ENCODE measurements at places on chromosomes 6 and 20.

DNA sequence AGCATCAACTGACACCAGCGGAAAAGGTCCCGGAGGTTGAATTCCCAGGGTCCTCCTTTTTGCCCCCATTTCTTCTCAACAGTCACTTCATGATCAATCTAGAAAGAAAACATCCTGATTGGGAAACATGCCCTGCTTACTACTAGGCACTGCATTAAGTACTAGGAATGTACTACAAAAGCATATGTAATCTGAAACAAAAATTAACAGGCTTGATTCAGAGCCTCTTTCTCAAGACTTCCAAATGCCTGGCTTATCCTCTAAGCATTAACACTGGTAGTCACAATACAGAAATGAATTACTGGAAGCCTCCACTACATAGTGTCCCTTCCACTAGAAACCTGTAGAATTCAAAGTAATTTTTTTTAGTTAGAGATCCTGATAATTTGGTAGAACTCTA is 84.5 kb upstream of the LYRM2 start:
- DNase-seq = no peak

- DNase-seq = no peak
Observed at GRCh38 chr6:169339731-169340309, 86.2 kb upstream of the THBS2 start.

- peak; percentile 46 for DNase-seq
Observed at GRCh38 chr6:30885999-30886896, 1.9 kb downstream of the DDR1 start.

DNA sequence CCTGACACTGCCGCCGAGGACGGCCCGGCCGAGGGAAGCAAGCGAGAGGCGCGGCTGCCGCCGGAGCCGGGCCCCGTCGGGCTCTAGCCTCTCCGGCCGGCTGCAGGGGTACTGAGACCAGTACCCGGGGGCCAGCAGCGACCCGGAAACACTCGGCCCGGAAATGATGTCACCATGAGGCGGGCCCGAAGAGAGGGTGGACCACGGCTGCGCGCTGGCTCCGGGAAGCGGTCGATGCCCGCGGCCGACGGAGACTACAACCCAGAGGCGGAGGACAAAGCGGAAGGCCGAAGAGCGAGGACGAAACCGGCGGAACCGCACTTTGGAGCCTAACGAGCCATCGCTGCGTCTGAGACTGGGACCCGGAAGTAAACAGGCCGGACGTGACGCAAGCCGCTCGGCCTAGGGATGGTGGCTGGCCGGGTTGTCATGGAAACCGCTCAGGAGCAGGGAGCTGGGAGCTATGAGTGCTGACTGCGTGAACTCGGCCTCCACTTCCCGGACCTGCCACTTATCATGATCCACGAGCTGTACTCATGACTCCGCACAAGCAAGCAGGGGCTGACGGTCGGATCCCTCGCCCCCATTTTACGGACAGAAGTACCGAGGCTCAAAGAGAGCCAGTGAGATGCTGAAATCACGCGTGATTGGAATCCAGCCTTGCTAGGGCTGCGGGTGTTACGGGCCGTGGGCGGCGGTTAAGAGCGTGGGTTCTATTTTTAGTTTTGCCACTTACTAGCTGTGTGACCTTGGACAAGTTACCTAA is at the start of gene SPATA2:
TSS of gene SPATA2 (minus strand) at position 150 of the 766 bp plus-strand sequence. CDS start 7,039 bp downstream, outside the sequence.
- DNase-seq = peak; percentile 97

DNA sequence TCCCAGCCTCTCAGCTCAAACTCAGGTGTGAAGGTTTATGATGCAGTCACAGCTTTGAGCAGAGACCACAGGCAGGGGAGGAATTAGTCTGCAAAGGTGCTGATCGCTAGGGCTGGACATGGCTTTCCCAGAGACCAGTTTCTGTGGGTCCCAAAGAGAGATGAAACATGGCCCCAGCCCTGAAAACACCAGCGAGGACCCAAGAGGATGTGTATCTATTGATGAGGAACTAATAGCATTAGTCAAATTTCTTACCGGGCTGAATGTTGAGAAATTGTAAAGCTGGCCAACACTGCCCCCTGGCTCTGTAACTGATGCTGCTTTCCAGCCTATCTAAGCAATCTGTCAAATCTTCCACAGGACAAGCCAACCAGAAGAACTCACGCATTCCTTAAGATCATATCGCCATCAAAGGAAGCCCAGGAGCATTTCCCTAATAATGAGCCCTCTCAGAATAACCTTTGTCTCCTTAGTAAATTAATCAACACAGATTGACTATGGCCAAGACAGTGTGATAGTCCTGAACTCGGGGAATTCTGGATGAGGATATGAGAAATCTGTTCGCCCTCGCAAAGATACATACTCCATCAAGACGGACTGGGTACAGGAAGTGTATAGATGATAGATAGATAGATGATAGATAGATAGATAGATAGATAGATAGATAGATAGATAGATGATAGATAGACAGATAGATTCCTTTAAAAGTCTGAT is 7.8 kb upstream of the ACSS1 start:
- peak; percentile 56 for DNase-seq

DNA sequence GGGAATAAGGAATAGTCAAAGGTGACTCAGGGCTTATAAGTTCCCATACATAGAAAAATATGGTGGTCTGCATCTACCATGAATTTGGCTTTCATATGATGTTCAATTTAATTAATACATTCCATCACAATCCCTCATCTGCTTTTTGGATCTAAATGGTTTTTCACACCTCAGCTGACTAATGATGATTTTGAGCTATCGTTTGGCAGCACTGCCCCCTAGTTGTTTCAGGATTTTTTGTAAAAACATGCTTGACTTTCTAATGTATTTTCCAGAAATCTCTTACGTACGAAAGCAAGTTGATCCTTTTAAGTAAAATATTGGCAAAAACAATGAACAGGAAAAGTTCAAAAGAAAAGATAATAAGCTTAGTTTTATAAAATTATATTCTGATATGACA is 408.6 kb upstream of the ADGRB3 start:
- DNase-seq = no peak

DNA sequence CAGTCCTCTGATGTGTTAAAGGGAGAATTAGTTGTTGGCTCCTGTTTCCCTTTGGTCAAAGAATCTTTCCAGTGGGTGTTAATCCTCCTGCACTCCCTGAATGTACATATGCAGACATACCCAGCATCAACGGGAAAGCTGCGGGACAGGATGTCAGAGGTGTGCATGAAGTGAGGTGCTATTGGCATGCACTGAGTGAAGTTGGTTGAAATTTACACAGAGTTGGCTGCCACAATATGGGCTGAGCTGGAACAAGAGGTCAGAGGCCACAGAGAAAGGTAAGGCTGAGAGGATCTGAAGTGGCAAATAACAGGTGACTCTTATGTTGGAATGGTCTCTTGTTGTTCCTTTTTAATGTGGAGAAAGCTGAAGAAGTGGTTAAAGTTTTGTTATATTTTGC is 82.7 kb upstream of the AKIRIN2 start:
- no peak for DNase-seq

GRCh38 chr6:50706575-50706974 is 6.8 kb upstream of the TFAP2D start:
- DNase-seq = no peak

- DNase-seq = no peak
Observed at GRCh38 chr6:104010897-104011296, 848.8 kb downstream of the HACE1 start.

DNA sequence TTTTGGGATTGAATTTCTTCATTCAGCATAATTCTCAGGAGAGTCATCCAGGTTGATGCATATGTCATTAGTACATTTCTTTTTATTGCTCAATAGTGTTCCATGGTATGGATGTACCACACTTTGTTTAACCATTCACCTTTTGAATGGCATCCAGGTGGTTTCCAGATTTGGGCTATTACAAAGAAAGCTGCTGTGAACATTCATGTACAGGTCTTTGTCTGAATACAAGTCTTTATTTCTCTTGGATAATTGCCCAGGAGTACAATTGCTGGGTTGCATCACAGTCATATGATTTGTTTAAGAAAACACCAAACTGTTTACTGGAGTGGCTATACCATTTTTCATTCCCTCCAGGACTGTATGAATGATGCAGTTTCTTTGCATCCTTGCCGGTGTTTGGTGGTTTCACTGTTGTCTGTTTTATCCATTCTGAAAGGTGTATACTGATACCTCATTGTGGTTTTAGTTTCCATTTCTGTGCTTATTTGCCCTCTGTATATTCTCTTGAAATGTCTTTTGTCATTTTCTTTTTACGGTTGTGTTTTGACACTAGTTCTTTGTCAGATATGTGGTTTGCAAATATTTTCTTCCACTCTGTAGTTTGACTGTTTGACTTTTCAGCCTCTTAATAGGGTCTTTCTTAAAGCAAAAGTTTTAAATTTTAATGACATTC is 8.8 kb downstream of the CDKAL1 start:
- DNase-seq = peak; percentile 35

DNA sequence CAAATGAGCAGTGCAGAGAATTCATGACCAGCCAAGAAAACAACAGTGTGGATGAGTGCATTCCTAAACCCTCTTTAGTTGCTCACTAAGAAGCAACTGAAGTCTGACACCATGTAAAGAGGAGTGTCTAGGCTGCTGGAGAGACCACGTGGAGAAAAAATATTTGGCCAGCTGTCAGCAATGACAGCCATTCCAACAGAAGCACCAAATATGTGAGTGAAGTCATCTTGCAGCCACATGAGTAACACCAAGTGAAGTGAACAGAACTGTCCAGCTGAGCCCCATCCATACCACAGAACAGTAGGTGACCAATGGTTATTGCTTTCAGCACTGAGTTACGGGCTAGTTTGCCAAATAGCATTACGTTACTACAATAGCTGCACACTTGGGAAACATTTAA is 89.4 kb downstream of the TBXT start:
- no peak for DNase-seq

DNA sequence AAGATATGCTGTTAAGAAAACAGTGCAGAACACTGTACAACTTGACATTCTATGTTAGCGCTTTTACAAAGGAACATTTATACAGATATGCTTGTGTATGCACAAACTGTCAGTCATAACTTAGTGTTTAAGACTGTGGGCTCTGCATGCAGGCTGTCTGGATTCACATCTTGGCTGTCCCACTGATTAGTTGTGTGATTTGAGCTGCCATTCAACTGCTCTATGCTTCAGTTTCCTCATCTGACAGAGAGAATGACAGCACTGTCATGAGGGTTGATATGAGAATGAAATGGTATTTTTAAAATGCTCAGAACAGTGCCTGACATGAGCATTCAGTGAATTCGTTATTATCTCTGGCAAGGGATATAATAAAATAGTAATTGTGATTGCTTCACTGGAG is 8.7 kb downstream of the SLC25A27 start:
- no peak for DNase-seq

GRCh38 chr20:58482416-58482815 is 32.8 kb downstream of the APCDD1L start:
- DNase-seq = no peak

- DNase-seq = no peak
Observed at GRCh38 chr6:41201764-41202173, 820 bp upstream of the TREML2 start.

DNA sequence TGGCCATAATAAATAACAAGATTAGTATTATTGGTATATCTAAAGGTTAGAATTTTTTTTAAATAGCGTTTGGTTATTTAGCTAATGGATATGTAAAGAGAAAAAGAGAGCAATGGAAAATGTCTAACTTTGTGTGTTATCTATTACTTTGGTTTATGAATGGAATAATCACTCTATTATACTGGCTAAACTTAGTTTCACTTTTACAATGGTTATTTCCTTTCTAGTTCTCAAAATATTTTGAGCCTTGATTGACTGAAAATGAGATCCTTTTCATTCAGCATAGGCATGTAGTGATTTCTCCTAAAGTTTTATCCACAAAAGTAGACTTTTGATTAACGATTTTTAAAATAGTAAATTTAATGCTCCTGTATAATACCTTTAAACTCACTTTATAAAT is 51.6 kb upstream of the MLIP start:
- DNase-seq = no peak

DNA sequence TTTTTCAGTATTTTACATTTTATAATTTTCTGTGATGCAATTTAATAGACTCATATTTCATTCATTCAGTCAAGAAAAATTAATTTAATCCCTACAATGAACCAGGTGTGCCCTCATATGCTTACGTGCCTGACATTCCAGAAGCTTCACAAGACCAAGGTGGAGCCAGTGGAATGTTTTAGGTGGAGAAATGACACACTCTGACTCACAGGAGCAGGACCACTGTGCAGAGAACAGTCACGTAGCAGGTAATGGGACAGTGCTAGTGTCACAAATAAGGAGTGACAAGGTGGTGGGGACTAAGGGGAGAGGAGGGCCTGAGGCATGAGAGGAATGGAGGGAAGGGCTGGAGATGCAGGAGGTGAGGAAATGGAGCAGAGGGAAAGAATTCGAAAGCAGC is 37.0 kb upstream of the HLA-G start:
- DNase-seq = no peak

- no peak for DNase-seq
Observed at GRCh38 chr6:157226026-157226625, 97.2 kb downstream of the TMEM242 start.

DNA sequence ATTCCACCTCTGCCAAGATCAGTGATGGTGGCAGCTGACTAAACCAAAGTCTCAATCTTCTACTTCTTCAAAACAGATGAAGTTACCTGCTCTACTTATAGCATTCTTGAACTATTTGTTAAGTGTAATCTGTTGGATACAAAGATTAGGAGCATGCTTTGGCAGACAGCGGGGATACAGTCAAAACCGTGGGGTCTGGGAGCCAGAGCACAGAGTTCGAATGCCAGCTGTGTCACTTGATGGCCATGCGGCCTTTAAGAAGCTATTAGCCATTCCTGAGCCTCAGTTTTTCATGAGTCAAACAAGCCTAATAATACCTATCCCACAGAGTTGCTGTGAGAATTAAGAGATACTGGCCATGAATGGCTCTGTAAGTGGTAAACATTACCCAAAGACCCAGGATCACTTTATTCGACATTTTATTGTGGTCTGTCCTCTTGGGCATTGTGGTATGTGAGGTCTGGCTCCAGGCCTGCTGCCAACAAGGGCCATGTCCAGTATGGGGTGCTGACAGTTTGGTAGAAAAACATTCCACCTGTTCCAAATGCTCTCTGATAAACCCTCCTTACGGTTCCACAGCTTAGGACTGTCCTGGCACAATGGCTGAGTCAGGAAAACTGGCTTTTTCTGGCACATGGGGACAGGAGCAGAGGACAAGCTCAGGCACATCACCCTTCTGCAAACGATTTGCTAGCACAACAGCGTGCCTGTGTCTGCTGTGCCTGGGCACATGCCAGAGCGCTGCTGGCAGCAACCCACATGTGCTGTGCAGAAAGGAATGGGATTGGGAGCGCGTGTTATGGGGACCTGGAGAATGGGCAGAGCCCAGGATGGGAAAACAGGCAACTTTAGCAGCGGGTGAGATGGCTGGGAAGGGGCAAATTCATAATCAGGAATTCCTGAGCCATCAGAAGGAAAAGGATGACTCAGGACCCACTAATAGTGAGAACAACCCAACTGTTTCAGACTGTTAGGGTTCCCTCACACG is 15.7 kb upstream of the FAM83C start:
- DNase-seq = no peak

DNA sequence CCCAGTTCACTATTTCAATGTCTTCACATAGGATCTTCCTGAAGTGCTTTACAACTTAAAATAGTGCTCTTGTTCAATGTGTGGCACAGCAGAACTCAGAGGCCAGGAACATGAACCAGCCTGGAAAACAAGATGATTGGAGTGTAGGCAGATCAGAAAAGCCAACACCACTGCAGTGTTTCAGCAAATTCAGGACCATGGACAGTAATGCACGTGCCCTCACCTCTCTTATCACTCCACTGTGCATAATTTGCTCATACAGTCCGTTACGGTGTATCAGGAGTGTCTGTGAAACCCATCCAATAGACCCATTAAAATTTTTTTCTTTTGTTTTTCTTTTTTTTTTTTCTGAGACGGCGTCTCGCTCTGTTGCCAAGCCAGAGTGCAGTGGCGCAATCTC is 27.6 kb upstream of the HACE1 start:
- no peak for DNase-seq
